ENCODE measurements at places on chromosomes 2 and 18. TPM values are rescaled to one million over a fixed set of nuclear protein-coding genes. Genes with fewer than 3 reads are reported as not detected.

DNA sequence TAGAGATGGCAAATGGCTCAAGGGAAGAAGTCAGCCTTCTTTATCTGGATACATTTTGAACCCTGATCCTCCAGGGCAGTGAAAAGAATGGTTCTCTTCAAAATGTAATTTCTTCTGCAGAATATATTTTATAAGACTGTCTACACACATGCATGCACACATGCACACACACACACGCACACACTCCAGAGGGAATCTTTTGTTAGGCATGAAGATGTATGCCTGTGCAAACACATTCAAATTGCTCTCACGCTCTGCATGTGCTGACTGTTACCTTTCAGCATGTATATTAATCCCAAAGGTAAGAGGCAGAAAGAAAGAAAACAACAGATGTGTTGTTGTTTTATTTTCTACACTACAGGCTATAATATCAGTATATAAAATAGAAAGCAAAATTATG lies 43.2 kb downstream of the SLC5A7 start:
- DNase-seq, result no peak

GRCh38 chr2:171807831-171808393 lies 86.1 kb downstream of the SLC25A12 start:
- DNase-seq, result no peak

DNA sequence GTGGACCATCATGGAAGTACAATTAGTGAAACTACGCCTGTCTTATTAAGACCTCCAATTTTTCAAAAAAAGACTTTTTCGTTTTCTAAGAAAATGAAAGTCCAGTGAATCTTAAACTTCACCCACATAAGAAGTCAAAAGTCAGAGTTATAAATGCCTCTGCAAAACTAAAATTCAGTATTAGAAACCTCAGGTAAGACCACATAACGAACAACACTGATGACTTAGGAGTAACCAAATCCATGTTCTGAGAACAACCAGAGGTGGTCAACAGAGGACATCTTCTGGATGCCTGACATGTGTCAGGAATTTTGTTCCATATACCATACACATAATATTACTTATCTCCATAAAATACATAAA lies 62.4 kb downstream of the RPL31 start:
- no peak for DNase-seq

- DNase-seq, result no peak
Measured at GRCh38 chr2:187404431-187405110, 43.5 kb downstream of the CALCRL start.

GRCh38 chr18:62023536-62023935 lies 130.7 kb upstream of the RNF152 start:
- DNase-seq, result no peak

DNA sequence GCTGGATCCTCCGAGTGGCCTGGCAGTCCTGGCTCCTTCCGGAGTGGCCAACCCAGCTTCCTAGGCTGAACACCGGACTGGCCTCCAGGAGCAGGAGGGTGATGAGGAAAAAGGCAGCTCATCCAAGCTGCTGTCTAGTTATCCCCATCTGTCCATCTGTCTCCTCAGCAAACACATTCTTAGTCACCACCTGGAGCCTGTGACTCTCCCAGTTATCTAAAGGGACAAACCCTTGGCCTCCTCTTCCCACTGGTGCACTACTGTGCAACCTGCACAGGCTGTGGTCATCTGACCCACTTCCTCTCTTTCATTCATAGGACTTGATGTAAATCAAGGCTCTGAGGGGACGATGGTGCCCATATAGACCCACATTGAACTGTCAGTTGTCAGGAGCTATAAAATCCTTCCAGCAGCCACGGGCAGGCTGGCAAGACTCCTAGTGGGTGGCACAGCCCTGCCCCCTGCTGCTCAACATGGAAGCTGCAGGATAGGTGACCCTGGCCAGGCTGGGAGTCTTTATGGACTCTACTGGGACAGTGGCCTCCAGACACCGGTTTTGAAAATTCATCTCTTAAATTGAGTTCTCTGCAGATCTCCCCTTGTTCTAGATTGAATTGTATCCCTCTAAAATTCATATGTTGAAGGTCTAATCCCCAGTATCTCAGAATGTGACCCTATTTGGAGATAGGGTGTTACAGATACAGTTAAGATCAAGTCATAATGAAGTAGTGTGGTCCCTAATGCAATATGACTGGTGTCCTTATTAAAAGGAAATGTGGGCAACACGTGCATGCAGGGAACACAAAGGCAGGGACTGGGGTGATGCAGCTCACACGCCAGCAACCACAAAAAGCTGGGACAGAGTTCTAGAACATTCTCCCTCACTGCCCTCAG lies 29.3 kb upstream of the DUSP2 start:
- peak; percentile 90 for DNase-seq

- DNase-seq, result no peak
Measured at GRCh38 chr18:32238635-32239268, 48.9 kb downstream of the MEP1B start.

DNA sequence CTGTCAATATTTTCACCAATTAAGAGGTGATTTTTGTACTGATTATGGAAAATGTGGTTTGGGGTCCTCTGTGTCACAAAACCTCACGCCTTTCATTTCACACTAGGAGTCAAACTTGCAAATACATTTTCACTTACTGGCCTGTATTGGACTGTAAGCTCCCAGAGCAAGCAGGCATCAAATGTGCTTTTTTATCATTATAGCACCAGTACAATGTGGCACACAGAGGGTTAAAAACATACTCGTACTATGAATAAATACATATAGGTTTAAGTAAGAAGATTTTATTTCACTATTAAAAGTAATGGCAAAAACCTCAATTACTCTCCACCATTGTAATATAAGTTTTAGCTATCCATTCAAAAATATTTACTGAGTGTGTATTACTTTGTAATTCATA lies 56.7 kb downstream of the ABCB11 start:
- no peak for DNase-seq

- DNase-seq, result no peak
Measured at GRCh38 chr2:229947544-229947943, 25.2 kb downstream of the FBXO36 start.

Gene TRAPPC8
- 47.1 TPM for total RNA-seq
